T47D (cell line): ENCODE measurements at places on chromosomes 11 and 22.

DNA sequence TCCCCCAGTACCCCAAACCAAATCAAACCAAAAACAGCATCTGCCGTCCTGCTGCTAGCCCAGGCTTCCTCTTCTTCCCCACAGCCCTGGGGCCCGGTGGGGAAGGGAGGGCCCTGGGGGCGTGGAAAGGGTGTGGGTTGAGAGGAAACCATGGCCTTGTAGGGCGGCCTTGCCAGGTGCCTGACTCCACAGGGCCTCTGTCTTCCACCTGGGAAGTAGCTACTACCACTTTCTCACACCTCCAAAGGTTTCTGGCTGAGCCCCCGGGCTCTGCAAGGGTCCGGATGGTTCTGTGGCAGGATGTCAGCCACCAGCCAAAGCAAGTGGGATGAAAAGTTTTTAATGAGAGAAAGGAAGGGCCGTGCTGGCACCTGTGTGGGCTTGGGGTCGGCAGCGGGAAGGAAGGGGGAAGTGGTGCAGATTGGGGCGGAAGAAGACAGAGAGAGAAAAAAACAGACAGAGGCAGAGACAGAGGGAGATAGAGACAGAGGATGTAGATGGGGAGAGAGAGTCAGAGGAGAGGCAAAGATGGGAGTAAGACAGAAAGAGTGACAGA lies 10.5 kb downstream of the TPST2 start:
- DNase-seq, result no peak

GRCh38 chr22:23539135-23539838 lies 40.8 kb downstream of the IGLL1 start:
- DNase-seq, result peak; percentile 90

DNA sequence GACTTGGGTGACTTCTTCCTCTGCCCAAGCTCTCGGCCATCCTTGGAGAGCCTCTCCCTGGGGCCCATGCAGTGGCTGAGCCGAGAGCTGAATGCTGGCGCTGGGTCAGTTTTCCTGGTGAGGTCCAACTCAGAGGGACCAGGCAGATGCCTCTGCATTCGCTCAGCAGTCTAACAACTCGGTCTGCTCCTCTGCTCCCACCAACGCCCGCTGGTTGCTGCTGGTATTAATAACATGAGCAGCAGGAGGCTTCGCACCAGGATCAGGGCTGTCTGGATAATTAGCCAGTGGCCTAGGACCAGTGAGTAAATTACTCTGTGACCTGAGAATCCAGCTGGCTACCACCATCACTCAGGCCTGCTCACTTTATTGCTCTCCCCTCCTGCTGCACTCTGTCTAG lies 77.7 kb upstream of the FAM181B start:
- DNase-seq, result no peak

DNA sequence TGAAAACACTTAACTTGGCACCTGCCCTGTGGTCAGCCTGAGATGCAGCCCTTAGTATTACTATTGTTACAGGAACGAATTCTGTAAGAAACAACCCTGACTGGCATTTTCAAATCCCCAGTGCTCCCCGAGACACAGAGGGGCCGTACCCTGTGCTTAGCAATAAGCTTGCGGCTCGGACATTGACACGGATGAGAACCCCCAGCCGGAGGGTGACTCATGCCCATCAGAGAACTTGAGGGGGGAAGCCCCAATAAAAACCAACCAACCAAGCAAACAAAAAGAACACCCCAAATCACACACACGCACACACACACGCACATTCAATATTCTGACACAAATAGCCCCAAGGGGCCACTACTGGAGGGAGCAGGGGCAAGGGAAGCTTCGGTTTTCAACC lies 63.8 kb downstream of the SHISAL1 start:
- no peak for DNase-seq

DNA sequence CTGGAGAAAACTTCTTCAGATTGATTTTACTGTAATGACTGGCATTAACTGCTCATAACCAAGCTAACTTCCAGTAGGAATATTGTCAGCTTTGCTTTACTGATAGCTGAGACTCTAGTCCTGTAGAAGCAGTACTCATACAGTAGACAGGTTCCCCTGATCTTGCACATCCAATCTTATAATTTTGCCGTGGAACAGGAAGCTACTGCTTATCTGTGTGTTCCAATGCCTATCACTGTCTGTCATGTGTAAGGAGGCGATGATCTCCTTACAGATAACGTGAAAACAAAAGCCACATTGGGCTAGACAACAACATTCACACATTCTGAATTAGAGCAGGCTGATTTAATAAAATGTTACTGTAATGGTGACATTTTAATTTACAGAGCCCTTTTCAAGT lies 13.2 kb downstream of the HSD17B12 start:
- no peak for DNase-seq

DNA sequence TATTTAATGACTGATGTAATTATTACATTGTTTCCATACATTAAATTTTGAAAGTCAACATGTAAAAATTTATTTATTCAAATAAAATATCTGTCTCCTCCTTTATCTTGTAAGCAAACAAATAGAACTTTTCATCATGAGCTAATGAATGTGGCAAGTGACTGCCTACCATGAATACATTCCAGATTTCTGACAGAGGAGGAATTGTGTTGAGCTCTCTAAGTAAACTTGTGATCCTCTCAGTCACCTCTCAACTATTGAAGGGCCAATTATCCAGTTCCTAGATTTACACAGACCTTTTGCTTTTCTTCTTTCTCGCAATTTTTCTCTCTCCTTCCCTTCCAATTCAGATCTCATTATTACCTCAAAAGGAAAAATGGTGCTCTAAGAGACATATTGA lies 21.5 kb downstream of the PRRG4 start:
- DNase-seq, result no peak

DNA sequence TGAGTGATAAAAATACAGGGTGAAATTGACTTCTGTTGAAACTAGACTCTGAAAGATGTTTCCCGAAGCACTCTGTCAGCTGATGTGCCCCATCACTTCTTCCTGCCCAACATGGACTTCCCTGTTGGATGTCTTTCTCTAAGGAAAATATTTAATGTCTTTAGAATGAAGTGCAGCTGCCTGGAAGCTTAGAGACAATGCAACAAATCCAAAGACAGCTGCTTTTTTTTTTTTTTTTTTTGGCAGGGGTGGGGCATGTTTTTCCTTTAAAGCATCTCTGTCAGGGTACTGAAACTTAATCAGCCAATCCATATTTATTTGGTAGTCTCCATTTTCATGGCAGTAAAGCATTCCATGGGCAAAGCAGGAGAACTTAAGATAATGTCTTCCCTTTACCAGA lies 5.9 kb downstream of the JAM3 start:
- no peak for DNase-seq

GRCh38 chr22:38754751-38755154 lies 1.0 kb downstream of the SUN2 start:
- DNase-seq, result no peak

DNA sequence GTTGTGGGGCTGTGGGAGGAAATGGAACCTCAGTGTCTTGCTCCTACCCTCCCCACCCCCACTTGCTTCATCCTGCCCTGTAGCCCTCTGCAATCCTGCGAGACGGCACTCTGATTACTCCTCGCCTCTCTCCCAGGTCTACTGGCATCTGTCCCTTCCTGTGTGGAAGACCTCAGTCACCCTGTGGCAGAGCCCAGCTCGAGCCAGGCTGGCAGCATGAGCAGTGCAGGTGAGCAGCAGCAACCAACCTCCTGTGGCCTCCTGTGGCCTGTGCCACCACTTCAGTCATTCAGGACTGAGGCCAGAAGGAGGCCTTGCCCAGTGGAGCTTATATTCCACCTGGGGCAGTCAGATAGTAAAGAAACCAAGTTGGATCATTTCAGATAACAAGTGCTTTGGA lies 14.7 kb upstream of the MAPK8IP1 start:
- no peak for DNase-seq
